ENCODE measurements at places on chromosomes 4 and X.

GRCh38 chrX:154349359-154349935 is 25.0 kb downstream of the FLNA start:
- no peak for DNase-seq

- DNase-seq: peak; percentile 56
Observed at GRCh38 chr4:40629401-40630334, at the start of gene RBM47. Gene RBM47 (minus strand): TSS chr4:40629864. CDS start chr4:40438893, 190,971 bp downstream.

DNA sequence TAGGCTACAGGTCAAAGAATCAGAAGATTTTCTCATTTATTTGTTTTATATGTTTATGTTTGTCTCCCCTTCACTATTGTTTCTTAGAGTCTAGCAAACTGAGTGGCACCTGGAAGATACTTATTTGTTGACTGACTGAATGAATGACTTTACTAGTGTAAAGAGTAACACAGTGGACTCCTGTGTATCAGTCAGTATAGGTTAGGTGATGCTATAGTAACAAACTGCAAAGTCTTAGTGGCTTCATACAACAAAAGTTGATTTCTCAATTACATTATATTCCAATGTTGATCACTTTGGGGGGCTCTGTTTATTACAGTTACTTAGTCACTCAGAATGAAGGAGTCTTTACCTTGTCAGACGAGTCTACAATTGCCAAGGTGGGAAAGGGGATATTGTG is 76.6 kb downstream of the DCK start:
- DNase-seq: no peak

DNA sequence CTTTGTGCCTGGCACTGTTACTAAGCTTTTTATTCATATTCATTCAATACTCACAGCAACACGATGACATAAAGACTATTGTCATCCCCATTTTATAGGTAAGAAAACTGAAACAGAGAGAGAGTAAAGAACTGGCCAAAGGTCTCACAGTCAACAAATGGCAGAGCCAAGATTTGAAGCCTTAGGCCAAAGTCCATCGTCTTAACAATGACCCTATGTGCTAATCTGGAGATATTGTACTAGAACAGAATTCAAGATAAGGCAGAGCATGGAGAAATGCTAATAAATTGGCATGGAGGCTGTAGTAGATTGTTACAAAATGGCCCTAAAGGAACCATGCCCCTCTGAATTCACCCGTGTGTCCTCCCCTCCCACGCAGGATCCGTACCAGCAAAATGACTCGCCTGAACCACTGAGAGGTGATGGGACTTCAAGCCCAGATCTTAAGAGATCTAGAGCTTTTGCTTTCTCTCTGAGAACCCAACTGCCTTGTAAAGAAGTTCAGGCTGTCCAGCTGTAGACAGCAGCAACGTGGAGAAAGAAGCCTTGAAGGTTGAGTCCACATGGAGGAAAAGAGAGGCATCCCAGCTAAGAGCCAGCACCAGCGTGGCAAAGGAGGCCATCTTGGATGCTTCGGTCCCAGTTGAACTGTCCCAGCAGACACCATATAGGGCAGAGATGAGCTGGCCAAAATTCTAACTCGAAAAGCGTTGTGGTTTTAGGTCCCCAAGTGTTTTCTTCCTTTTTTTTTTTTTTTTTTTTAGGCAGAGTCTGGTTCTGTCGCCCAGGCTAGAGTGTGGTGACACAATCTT is 52.8 kb upstream of the RBM47 start:
- DNase-seq: no peak

GRCh38 chr4:88693792-88694191 is 3.8 kb downstream of the NAP1L5 start:
- no peak for DNase-seq

GRCh38 chrX:124940531-124940930 is 379.1 kb upstream of the TEX13C start:
- DNase-seq: peak; percentile 7

GRCh38 chrX:154607370-154607769 is 11.7 kb downstream of the CTAG1B start:
- DNase-seq: no peak

GRCh38 chrX:136030303-136031191 is 45.3 kb downstream of the SLC9A6 start:
- peak; percentile 90 for DNase-seq

DNA sequence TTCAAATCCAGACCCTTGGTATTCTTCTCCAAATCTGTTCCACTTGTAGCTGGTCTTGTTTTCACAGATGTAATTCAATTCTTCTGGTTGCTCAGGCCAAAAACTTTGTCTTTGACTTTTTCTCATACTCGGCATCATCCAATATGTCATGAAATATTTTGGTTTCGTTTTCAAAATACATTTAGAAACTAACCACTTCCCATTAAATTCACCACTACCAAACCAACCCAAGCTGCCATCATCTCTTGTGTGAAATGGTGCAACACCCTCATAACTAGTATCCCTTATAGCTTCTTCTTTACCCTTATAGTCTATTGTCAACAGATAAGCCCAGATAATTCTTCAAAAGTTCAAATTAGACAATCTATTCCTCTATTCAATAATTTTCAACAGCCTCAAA is 192.1 kb downstream of the PRR32 start:
- no peak for DNase-seq

DNA sequence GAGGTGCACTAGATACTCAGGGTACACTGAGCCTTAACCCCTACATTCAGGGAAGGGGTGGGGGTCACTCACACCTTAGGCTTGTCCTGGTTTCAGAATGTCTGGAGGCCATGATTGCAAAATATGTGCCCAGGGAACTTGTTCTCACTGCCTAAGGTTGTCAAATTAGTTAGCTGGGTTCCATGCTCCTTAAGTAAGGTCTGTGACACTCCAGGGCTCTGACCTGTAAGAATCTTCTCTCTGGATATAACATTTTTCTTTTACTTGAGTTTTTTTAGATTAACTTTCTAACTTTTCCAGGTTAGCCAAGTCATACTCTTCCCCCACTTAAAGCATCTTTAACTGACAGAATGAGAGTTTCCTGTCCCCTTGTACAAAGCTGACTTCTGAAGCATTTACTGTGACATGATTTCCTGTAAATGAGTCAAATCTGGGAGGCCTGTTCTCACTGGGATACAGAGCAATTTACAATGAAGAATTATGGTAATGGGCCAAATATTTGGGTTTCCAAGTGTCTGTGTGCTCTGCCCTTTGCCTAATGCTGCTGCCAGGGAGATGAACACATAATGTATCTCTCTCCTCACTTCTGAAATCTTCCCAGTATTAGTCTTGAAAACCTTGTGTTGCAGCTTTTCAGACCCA is 101.7 kb downstream of the GATB start:
- peak; percentile 83 for DNase-seq

GRCh38 chr4:104868958-104869357 is 277.7 kb upstream of the TET2 start:
- DNase-seq: no peak

DNA sequence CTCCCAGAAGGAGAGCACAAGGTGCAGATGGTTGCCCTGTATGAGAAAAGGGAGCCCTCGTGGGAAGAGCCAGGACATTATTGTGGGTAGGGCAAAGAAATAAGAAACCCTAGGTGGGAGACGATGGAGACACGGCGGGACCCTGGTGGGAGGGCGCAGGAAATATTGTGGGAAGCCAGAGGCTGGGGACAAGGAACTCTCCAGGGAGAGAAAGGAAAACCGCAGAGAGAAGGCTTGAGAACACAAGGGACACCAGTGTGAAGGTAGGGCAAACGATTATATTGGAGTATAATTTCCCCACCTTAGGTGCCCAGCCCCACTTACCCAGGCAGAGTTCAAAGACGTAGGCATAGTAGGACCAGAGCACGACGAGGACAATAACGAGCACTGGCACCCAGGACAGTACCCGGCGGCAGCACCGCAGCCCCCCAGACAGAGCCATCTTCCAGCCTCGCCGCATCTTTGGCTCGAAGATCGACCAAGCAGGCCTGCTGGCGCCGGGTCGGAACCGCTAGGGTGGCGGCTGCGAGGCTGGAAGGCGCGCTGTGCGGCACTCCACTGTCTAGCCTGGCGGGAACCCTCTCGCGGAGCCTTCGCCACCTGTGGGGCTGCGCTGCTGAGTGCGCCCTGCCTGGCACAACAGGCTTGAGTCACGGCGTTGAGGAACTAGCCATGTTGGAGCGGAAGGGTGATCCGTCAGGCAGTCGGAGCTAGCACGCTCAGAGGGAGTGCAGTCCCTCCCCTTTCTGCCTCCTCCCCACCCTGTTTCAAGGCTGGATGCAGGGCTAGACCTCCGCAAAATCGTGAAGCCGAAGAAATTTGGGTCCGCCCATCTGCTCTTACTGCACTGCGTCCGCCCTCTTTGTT is at the start of gene ZDHHC15:
Gene ZDHHC15 (minus strand): TSS at position 473 of the 867 bp plus-strand sequence. CDS start 13 bp downstream, at position 460.
- DNase-seq: peak; percentile 60

DNA sequence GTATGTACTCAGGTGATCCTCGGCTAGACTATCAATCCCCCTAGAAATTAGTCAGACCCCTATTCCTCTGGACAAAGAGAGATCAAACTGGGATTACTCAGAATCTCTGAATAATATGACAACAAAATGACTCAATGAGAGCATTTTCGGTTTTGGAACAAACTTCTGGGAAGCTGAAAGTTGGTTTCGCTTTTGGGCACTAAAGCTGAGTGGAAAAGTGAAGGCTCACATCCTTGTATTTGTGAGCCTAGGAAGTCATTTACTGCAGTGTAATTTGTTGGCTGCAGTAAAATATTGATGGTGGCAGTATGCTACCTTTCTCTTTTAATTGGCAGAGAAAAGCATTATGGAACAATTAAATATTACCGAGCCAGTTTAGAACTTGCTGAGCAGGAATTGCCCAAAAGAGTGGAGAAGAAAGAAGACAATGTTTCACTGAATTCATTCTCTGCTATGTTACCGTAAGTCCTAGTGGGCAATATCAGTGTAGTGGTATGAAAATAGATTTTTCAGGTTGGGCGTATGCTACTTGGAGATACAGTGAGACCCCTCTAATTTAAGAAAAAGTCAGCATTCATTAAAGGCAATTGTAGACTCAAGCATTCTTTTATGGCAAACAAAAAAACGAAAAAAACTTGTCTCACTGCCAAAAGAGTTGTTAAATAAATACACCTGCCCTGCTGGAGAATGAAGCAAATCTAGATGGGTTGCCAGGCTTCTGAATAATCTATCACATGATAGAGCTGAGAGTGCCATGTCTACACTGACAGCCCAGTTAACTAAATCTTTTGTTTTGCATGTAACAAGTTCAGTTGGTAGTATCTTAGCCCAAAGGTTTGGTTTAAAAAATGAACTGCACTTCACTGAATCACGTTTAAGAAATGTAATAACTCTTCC is 69.6 kb downstream of the AGTR2 start:
- no peak for DNase-seq

DNA sequence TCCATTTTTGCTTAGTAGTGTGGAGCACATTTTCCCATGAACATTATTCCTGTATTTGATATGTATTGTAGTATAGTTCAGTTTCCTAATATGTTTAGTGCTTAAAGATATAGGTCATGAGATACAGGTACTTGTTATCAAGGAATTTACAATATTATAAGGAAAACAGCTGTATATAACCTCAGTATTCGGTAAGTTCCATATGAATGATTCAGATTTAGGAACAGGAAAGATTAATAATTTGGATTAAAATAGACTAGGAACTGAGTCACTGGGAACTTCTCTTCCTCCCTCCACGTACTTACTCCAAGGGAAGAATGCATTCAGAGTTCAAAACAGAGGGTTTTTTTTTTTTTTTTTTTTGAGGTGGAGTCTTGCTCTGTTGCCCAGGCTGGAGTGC is 20.0 kb downstream of the DIAPH2 start:
- peak; percentile 48 for DNase-seq

GRCh38 chrX:1421433-1422134 is 29.7 kb upstream of the SLC25A6 start:
- no peak for DNase-seq

- peak; percentile 77 for DNase-seq
Observed at GRCh38 chr4:27248829-27249228, 388.2 kb downstream of the STIM2 start.

Data from fibroblast of skin of right biceps (primary cell).